ENCODE measurements at places on chromosomes 1 and 21.
A peak's percentile ranks its signal among the peaks of the same experiment; 100 is the strongest.

DNA sequence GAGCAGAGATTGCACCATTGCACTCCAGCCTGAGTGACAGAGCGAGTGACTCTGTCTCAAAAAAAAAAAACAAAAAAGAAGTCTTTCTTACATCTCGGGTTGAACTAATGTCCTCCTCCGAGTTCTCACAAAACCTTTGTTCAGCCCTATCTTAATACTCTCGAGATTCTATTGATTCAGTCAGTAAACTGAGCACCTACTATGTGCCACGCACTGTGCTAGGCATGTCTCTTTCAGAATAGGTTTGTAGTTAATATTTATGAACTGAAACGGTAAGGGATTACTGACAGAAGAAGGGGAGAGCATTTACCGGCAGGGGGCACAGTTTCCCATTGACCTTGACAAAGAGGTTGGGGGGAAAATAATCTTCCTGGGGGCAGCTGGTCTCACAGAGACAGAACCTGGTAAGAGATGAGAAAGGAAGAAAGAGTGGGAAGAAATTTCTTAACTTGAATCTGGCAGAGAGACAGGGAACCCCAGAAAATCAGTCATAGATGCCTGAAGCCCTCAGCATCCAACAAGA lies 3.4 kb downstream of the PIAS3 start:
- DNase-seq = no peak

DNA sequence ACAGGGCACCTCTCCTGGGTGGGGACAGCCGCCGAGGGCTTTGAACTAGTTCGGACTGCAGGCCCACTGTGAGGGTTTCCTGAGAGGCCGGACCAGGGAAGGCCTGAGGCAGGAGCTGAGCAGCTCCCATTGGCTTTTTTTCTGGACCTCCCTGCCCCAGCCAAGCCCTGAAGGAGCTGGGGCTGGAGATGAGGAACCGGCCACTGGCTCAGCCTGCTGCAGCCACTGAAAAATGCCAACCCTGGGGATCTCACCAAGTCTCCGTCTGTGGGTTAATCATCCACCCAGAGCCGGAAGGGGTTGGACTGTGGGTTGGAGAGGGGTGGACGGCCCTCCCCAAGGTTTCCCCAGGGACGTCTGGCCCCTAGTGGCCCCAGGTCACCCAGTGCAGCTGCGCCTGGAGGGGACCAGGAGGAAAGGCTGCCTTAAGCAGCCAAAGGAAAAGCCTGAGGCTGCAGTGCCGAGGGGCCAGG lies 2.5 kb downstream of the VWA1 start:
- no peak for DNase-seq

DNA sequence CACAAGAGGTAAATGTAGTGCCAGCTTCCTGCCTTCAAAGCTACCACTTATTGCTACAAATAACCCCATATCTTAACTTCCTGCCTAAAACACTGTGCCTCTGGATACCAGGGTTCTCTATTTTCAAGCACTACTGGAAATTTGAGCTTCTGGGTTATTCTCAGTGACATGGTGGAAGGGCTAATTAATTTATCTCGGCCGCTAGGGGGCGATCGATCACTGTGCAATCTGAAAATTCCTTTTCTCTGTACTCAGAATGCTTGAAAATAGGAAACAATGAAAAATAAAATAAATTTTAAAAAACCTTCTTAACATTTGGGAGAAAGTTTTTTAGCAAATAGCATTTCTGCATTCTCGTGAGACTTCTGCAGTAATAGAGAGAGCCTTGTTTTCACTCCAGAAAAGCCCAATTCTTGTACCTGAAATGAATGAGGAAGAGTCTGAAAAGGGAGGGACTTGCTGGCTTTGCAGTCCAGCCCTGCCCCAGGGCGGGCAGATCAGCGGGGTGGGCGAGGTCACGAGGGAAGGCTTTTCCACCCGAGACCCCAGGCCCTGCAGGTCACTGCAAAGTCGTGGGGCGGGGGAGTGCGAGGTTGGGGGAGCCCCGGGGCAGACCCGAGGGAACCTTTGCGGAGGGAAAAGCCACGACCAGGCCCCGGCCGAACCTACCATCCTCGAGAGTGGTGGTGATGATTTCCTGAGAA lies 276.7 kb downstream of the PCP4 start:
- DNase-seq = peak; percentile 40

DNA sequence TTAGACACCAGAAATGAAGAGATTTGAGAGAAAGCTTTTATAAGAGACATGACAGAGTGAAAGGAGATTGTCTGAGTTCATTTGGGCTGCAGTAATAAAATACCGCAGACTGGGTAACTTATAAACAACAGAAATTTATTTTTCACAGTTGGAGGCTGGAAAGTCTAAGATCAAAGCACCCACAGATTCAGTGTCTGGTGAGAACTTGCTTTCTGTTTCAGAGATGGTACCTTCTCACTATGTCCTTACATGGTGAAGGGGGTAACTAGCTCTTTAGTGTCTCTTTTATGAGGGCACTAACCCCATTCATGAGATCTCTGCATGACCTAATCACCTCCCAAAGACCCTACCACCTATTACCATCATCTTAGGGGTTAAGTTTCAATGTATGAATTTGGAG lies 30.9 kb upstream of the FCRL4 start:
- DNase-seq = no peak

- DNase-seq = peak; percentile 43
Observed at GRCh38 chr1:17207046-17207445, 2.1 kb downstream of the PADI1 start.

All from left ventricle myocardium superior (tissue), 1 donor.